Stimulated activated naive CD4-positive, alpha-beta T cell treated with Interleukin-2 at 50 U/mL for 16 hours (primary cell): ENCODE measurements at places on chromosomes 2 and 18.

- DNase-seq, result no peak
These were observed 521.7 kb upstream of the SPHKAP start for GRCh38 chr2:228703152-228703551.

DNA sequence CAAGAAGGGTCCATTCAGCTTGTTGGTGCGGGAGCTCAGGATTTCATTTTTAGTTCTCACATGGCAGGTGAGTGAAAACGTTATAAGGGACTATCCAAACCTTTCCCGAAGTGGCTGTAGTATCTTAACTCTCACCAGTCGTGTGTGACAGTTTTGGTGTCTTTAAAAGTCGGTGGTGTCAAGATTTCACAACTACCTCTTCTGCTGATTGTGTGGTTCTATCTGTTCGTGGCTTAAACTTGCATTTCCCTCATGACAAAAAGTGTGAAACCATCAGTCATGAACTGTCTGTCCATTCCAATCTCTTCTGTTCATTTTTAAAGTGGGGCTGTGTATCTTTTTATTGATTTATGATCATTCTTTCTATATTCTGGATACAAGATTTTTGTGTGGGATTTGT lies 3.8 kb upstream of the AQP12B start:
- no peak for DNase-seq

DNA sequence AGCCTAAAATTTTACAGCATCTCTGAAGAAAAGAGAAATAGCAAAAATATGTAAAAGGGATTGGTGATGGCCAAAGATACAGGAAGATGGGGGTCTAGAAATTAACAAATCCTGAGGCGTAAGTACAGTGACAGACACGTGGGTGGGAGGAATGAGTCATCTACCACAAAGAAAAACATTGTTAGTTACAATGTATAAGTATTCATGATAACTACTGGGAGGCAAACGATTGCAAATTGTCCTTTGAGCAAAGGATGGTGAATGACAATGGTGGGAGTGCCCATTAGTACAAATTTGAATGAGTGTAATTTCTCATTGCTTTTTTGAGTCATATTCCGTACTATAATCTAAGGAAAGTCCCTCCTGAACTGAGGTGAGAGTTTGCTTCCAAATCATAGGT lies 809.0 kb upstream of the FAM98A start:
- DNase-seq, result no peak

DNA sequence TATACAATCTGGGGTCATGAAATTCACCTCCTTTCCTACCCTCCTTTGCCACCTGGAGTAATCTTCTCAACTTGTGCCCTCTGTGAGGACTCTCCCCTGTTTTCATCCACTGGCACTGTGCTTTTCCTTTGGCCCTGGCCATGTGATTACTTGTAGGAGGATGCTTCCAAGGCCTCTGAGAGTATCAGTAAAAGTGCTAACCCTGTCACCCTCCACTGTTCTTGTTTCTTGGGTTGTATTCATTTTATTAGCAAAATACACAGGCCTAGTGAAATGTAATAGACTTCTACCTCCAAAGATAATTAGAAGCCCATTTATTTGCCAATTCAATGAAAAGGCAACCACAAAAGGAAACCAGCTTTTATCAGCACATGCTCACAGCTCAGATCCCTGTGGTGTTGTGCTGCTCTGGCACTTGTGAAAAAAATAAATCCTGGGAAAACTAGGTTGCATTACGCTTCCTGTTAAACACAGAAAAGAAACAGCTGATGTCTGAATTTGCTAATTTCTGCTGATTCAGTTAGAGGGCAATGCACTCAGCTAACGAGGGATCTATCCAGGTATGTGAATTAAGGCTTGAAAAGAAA lies 357.5 kb upstream of the ETAA1 start:
- DNase-seq, result no peak

DNA sequence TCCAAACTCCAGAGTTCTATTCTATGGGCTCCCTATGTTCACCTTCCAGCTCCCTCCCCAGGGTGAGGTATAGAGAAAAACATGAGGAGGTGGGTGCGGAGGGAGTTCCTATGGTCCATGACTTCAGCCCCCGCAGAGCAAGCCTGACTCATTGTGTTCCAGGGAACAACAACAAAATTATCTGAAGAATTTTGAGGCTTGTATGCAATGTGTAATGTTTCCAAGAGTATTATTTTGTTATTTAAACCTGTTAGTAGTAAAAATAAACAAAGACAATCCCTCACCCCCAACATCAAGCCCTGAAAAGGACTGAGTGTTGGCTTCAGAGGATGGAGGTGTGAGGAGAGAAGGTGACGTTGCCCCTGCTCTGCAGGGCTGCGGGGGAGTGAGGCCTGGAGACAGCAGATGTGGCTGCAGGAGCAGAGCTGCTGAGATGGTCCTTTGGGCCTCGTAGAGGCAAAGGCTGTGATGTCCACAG lies 29.0 kb downstream of the LAMA3 start:
- no peak for DNase-seq

DNA sequence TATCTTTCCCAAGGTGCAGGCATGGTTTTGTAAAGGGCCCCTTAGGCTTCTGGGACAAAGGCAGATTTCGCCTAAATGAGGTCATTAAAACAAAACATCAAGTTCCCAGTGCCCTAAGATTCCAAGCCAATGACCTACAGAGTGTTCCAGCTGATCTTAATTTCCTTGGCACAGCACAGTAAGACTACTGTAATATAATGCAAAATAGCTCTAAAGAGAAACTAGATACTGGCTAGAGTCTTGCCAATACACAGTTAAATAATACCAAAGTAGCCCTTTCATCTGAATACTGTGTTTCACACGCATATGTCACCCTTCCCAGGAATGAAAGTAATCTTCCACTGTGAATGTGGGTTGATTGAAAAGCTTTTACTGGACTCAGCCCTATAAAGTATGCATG lies 14.7 kb downstream of the GRB14 start:
- DNase-seq, result no peak

- DNase-seq, result no peak
These were observed 18.6 kb upstream of the MBP start for GRCh38 chr18:77151033-77151771.

GRCh38 chr2:64325852-64326577 lies 127.9 kb upstream of the LGALSL start:
- DNase-seq, result peak; percentile 58

DNA sequence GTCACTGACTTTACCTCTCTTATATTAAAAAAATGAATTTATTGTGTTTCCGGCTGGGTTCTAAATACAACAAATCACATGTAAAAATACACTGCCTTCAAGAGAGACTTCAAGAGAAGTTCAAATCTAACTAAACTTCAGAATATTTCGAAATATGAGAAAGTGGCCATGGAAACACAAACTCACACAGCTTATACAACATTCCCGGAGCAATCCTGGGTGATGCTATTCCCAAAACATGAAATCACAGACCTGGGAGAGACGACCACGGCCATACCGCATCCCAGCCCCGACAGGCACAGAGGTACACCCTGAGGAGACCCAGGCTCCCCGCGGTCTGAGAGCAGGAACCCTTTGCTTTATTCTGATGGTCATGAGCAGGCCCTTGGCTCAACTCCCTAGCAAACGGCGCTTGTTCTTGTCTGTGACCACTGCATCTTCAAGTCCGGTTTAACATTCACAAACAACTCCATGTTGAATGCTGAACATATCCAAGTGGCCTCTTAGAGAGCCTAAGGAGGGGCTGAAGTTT lies 185.4 kb upstream of the REV1 start:
- no peak for DNase-seq

GRCh38 chr18:27862041-27862682 lies 314.8 kb downstream of the CDH2 start:
- no peak for DNase-seq
